Uterus (tissue), 4 donors: ENCODE measurements at places on chromosomes 7 and 10. TPM values are rescaled to one million over a fixed set of nuclear protein-coding genes. Genes with fewer than 3 reads are reported as not detected.

The VAX1 gene
- total RNA-seq = not detected

The HABP2 gene
- not detected for total RNA-seq

The PTPN20 gene
- total RNA-seq = 3.5 TPM

The VPS37D gene
- 6.7 TPM for total RNA-seq

The ANTXRL gene
- not detected for total RNA-seq

The STAMBPL1 gene
- total RNA-seq = 3.8 TPM

The DDC gene
- total RNA-seq = not detected

The BRAT1 gene
- total RNA-seq = 44.3 TPM

The GARIN1A gene
- total RNA-seq = not detected

The OPALIN gene
- not detected for total RNA-seq

The OR9A2 gene
- total RNA-seq = not detected

The ADRA2A gene
- total RNA-seq = 0.26 TPM

The ENO4 gene
- total RNA-seq = 2.2 TPM

The TFR2 gene
- not detected for total RNA-seq

The ANKMY2 gene
- 14.3 TPM for total RNA-seq

The CALHM3 gene
- total RNA-seq = not detected

The FGFBP3 gene
- not detected for total RNA-seq

The AASS gene
- 37.9 TPM for total RNA-seq

The CLRN3 gene
- total RNA-seq = not detected

The RAMP3 gene
- total RNA-seq = 68.5 TPM

The ANKRD61 gene
- 0.46 TPM for total RNA-seq

The POU6F2 gene
- total RNA-seq = not detected

The GTF2IRD1 gene
- 31.3 TPM for total RNA-seq

The HOXA6 gene
- total RNA-seq = 1.8 TPM

The ADARB2 gene
- 2.6 TPM for total RNA-seq

The TMEM176B gene
- 10.2 TPM for total RNA-seq

The PRRT4 gene
- total RNA-seq = not detected

The HTRA1 gene
- 98.3 TPM for total RNA-seq

The TRIM4 gene
- total RNA-seq = 22.6 TPM

The PRPS1L1 gene
- not detected for total RNA-seq

The GIMAP2 gene
- 28.3 TPM for total RNA-seq

The ADAM22 gene
- 87.5 TPM for total RNA-seq

The BPGM gene
- total RNA-seq = 57.4 TPM

The SUN3 gene
- not detected for total RNA-seq

The DNTT gene
- total RNA-seq = not detected

The PON1 gene
- total RNA-seq = not detected

The CNNM1 gene
- total RNA-seq = 1.7 TPM

The HERPUD2 gene
- total RNA-seq = 49.6 TPM

The STK31 gene
- not detected for total RNA-seq
